ENCODE measurements at places on chromosomes 4 and X. TPM values are rescaled to one million over a fixed set of nuclear protein-coding genes. Genes with fewer than 3 reads are reported as not detected.

FRMPD4 gene
- total RNA-seq = 0.52 TPM

GPR119 gene
- total RNA-seq = not detected

PABPC5 gene
- total RNA-seq = 1.2 TPM

CENPVL2 gene
- total RNA-seq = not detected

AWAT2 gene
- not detected for total RNA-seq

Measured in left cardiac atrium (tissue), 4 donors.